GM19239 (cell line): ENCODE measurements at places on chromosomes 12 and 14.

GRCh38 chr14:103846543-103847450, 578 bp downstream of the PPP1R13B start:
- DNase-seq: peak; percentile 69

GRCh38 chr12:52975820-52976573, 27.1 kb downstream of the KRT18 start:
- no peak for DNase-seq

DNA sequence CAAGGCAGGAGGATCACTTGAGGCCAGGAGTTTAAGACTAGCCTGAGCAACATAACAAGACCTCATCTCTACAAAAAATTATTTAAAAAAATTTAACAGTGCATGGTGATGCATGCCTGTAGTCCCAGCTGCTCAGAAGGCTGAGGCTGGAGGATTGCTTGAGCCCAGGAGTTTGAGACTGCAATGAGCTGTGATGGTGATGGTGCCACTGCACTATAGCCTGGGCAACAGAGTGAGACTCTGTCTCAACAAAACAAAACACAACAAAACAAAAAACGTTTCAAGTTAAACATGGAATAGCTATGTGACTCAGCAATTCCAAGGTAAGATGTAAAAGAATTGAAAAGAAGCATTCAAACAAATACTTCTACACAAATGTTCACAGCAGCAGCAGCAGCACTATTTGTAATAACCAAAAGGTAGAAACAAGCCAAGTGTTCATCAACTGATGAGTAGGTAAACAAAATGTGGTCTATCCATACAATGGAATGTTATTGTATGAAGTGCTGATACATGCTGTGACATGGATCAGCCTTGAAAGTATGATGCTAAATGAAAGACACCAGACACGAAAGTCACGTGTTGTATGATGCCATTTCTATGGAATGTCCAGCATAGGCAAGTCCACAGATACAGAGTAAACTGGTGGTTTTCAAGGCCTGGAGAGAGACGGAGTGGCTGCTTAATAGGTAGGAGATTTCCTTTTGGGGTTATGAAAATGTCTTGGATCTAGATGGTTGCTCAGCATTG, 31.4 kb downstream of the CFAP251 start:
- no peak for DNase-seq

DNA sequence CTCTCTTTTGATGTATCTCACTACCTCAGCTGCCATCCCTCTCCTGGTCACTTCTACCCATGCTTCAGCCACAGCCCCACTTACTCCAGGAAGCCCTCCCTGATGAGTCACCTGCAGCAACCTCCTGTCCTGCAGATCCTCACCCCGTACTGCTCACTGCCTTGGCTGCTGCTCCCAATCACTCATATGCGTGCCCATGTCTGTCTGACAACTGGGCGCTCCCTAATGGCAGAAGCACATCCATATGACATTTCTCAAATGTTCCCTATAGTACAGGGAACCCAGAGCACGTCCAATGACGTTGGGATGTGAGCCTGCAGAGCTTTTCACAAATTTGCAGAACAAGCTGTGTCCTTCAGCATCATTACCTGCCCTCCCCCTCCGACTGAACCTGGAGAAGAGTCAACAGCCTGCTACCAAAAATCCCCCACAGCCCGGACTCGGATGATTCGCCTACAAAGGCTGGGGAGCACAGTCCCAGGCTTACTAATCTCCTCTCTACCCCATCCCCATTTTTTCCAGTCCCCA, 90.0 kb downstream of the SINHCAF start:
- no peak for DNase-seq

DNA sequence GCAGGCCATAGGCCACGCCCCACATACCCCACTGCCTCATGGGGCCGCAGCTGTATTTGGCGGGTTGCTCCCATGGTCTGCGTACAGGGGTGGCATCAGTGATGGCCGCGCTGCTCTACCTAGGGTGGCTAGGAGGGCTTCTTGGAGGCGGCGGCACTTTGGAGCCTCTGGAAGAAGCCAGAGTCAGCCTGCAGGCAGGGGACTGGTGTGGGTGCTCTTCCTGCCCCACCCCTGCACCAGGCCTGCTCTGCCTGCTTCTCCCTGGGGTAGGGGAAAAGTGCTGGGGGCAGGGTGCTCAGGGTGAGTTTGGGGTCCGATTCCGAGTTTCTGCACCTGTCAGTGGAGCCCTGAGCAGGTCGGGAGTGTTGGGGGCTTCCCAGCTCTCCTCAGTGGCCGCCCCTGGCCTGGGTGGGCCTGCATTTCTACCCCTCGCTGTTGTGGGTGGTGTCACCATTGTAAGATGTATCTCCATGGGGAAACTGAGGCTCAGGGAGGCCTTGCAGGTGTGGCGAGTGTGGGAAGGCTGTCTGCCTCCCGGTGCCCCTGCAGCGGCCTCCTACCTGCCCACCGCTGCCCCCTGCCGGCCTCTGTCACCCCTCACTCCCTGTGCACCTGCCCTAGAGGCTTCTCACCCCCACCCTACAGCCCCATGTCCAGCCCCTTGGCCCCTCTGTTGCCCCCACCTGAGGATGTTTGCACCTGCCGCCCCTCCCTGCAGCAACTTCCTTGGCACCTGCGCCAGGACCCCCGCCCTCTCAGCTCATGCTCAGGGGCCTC, 5.5 kb downstream of the CEP170B start:
- DNase-seq: no peak

DNA sequence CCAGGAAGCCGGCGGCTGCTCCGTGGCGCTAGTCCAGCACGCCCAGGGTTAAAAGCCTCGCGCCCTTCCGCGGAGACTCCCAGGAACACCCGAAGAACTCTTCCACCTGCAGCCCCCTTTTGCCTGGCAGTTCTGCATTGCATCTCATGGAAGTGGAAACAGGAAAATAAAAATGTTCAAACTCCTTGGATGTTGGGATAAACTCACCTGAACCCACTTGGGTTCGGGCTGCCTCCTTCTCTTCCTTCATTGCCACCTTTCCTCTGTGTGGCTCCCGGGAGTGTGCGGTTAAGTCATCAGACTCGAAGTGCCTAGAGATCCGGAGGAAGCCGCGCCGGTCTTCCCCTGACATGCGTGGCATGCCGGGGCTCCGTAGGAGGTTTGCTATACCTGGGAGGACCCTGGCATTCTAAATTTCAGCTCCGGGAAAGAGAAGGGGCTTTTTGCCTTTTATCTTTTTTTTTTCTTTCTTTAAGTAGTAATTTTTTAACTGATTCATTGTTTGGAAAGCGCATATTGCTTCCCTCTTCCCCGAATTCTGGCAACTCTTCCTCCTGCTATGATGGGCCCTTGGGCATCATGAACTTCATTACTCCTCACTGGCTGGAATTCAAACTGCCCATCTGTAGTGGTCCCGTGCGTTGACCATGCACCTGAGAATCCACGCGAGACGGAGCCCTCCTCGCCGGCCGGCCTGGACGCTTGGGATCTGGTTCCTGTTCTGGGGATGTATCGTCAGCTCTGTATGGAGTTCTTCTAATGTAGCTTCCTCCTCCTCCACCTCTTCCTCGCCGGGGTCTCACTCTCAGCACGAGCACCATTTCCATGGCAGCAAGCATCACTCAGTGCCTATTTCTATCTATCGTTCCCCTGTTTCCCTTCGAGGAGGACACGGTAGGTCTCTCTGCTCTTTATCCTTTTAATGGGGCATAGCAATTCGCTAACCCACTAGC, 931.4 kb downstream of the DIO2 start:
- DNase-seq: no peak

DNA sequence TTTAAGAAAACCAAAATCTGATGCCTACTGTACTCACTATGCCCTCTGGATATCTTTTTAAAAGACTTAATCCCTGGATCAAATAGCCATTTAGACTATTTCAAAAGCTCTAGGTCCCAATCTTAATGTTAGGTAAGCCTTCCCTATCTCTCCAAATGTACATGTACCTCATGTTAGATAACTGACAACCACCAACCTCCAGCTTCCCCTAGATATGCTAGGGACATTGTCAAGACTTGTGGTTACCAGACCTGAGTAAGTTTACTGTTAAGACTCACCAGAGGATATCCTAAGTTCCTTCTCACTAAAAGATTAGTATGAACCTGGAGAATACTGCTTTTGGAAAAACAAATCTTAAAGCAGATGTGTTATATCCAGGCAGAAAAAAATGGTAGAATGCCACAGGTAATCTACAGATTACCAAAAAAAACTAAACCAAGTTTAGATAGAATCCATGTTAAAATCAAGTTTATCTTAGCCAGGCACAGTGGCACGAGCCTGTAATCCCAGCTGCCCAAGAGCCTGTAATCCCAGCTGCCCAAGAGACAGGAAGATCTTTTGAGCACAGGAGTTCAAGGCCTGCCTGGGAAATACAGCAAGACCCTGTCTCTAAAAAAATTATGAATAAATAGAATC, 9.7 kb downstream of the NAP1L1 start:
- DNase-seq: no peak
